ENCODE measurements at places on chromosomes 6 and 20. TPM values are rescaled to one million over a fixed set of nuclear protein-coding genes. Genes with fewer than 3 reads are reported as not detected.

The PRICKLE4 gene
- polyA plus RNA-seq: 0.72 TPM

The NKAIN4 gene
- polyA plus RNA-seq: not detected

The LINC00237 gene
- polyA plus RNA-seq: not detected

The ABHD16B gene
- polyA plus RNA-seq: 0.05 TPM

The MRPS18A gene
- polyA plus RNA-seq: 56.8 TPM

The ANKRD66 gene
- not detected for polyA plus RNA-seq

The TP53TG5 gene
- not detected for polyA plus RNA-seq

The PLG gene
- not detected for polyA plus RNA-seq

The RBBP8NL gene
- polyA plus RNA-seq: not detected

The PHACTR1 gene
- not detected for polyA plus RNA-seq

The CCN5 gene
- polyA plus RNA-seq: not detected

The FRK gene
- under 0.01 TPM for polyA plus RNA-seq

The SUN5 gene
- not detected for polyA plus RNA-seq

The OTOR gene
- not detected for polyA plus RNA-seq

The PPT2 gene
- polyA plus RNA-seq: 16.2 TPM

The ELOVL4 gene
- polyA plus RNA-seq: 2.2 TPM

The IL20RA gene
- 0.02 TPM for polyA plus RNA-seq

The MATN4 gene
- 0.13 TPM for polyA plus RNA-seq

The FAM135A gene
- 1.6 TPM for polyA plus RNA-seq

The XKR7 gene
- not detected for polyA plus RNA-seq

The CCR6 gene
- polyA plus RNA-seq: not detected

The SMIM26 gene
- 43.2 TPM for polyA plus RNA-seq

The SCAND1 gene
- 26.8 TPM for polyA plus RNA-seq

The DZANK1 gene
- 1.1 TPM for polyA plus RNA-seq

The GPANK1 gene
- polyA plus RNA-seq: 13.8 TPM

The PTGIS gene
- polyA plus RNA-seq: 2.4 TPM

The PPP1R16B gene
- not detected for polyA plus RNA-seq

The GSTA2 gene
- not detected for polyA plus RNA-seq

The TRIM15 gene
- polyA plus RNA-seq: not detected

The PACRG gene
- polyA plus RNA-seq: 0.27 TPM

The METTL24 gene
- not detected for polyA plus RNA-seq

The NKX2-4 gene
- polyA plus RNA-seq: not detected

The TXLNB gene
- 0.04 TPM for polyA plus RNA-seq

The IL17F gene
- not detected for polyA plus RNA-seq

The LY6G6C gene
- not detected for polyA plus RNA-seq

The CRISP3 gene
- polyA plus RNA-seq: not detected

The HLA-A gene
- 218 TPM for polyA plus RNA-seq

The LAMA2 gene
- polyA plus RNA-seq: 8.9 TPM

The GNRH2 gene
- polyA plus RNA-seq: 0.21 TPM

The BPIFB4 gene
- polyA plus RNA-seq: not detected

The PI16 gene
- 0.20 TPM for polyA plus RNA-seq

The BMP7 gene
- polyA plus RNA-seq: not detected

The ABT1 gene
- polyA plus RNA-seq: 15.2 TPM

The SHLD1 gene
- polyA plus RNA-seq: 2.2 TPM

The SLC12A5 gene
- 2.2 TPM for polyA plus RNA-seq

The KIF6 gene
- 0.09 TPM for polyA plus RNA-seq
